ENCODE measurements at places on chromosomes 6 and 20. TPM values are rescaled to one million over a fixed set of nuclear protein-coding genes. Genes with fewer than 3 reads are reported as not detected.

The RNF144B gene
- total RNA-seq = 1.7 TPM

The OR2H2 gene
- not detected for total RNA-seq

The BTBD9 gene
- 12.0 TPM for total RNA-seq

The WFDC5 gene
- total RNA-seq = not detected

The FAM210B gene
- 8.4 TPM for total RNA-seq

- DNase-seq = no peak
Measured at GRCh38 chr6:148328876-148329555, 13.6 kb upstream of the SASH1 start.

The MED23 gene
- total RNA-seq = 34.3 TPM

- DNase-seq = no peak
Measured at GRCh38 chr20:32706486-32706885, 32.7 kb upstream of the C20orf203 start.

The LGSN gene
- total RNA-seq = not detected

The MTO1 gene
- 59.6 TPM for total RNA-seq

- DNase-seq = no peak
Measured at GRCh38 chr20:23370274-23370673, 8.3 kb downstream of the GZF1 start.

The HUS1B gene
- 1.6 TPM for total RNA-seq

DNA sequence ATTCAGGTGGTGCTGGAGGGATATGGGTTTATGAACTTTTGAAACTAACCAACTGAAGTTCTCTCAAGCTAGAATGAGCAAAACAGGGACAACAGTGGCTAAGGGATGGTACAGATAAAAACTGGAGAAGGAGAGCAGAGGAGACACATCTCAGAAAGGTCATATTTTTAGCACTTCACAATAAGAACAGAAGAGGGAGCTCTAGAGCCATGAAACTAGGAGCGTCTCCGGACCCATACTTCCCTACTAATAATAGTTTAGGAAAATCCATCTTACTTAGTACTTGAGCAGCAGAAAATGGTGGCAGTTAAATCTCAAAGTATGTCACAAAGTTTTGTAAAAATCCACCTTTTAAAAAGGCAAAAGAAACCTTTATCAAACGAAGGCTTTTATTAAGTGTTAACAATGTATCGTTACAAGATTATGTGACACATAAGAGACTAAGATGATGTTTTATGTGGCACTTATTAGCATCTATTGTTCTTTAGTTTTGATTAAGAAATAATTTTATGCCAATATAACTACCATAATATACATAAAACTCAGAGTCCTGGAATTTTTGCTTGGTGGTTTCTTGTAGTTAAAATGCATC is 278.6 kb downstream of the TBC1D32 start:
- no peak for DNase-seq

The TAAR6 gene
- not detected for total RNA-seq

The KCNQ5 gene
- total RNA-seq = 2.6 TPM

GRCh38 chr20:63847237-63848002 is 13.9 kb upstream of the ABHD16B start:
- DNase-seq = no peak

DNA sequence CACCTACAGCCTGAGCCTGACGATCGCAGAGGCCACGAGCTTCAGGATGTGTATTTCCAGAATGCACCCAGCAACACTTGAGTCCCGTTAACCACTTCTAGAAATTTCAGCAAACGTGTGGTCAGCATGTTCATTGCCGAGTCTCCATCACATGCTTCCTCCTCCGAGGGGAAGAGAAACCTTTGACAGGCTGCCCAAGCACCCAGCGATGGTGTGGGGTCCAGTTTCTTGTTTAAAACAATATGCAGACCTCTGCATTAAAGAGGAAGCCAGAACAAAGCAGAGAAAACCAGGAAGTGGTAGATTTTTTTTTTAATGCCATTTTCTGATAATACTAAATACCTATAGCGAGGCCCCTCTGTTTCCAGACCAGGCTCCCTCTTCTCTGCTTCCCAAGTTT is 71.9 kb downstream of the GNAS-AS1 start:
- no peak for DNase-seq

The MPIG6B gene
- 0.15 TPM for total RNA-seq

The TPBG gene
- 0.50 TPM for total RNA-seq

DNA sequence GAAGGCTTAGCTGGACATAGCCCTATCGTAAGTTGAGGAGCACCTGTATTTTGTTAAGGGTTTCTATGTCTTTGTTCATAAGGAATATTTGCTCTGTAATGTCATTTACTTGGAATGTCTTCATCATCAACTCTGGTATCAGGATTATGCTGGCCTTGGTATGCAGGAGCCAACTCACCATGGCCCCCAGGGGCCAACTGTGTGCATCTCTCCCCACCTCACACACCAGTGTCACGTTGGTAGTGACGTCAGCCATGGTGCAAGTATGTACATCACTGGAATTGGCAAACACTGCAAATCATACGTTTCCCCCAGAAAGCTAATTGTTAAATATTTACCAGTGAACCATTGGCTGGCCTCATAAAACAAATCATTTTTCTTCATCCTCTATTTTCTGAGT is 70.8 kb downstream of the YTHDF1 start:
- DNase-seq = no peak

The PHF1 gene
- total RNA-seq = 34.2 TPM

The IPCEF1 gene
- 27.3 TPM for total RNA-seq

The DDAH2 gene
- total RNA-seq = 15.4 TPM

The ACAT2 gene
- 65.8 TPM for total RNA-seq

- DNase-seq = no peak
Measured at GRCh38 chr6:21103626-21104224, 489.8 kb upstream of the SOX4 start.

DNA sequence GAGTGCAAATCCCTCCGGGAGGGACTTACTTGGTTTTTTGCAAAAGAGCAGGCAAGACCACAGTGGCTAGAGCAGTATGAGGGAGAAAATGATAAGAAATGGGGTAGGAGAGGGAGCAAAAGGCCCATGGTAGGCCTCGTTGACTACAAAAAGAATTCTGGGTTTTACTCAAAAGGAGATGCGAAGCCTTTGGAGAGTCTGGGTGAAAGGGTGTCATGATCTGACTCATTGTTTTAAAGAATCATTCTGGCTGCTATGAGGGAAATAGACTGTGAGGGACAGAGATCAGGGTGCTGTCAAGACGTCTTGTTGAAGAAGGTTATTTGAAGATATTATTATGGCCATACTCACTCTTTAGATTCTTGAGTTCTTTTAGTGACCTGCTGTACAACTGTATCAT is 13.0 kb downstream of the TBC1D32 start:
- no peak for DNase-seq

The SASH1 gene
- total RNA-seq = 0.47 TPM

DNA sequence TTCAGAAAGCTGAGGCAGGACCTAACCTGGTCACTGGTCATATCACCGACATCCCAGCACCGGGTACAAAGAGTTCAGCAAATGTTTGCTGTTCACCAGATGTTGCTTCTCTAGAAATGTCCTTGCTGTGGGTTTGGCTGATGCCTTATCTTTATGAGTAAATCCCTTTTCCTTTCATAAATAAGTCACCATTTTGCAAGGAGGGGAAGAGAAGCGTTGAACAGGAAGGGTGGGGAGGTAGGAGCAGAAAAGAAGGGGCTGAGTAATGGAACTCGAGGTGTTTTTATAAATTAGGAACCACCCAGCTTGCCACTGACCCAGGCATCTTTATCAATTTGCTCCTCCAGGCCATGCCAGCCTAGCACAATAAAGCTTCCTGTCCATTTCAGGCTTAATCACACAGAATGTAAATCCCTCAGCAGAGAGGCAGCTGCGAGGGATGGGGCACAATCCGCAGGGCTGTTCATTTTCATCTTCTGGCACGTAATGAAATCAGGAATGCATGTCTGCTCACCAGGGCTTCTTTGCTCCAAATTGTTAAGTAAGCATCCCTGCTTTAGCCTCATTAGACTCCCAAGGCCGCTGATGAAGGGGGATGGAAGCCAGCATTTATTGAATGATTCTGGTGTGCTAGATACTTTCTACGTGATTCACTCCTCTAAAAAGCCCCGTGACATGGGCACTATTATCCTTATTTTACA is 371.9 kb upstream of the CHD6 start:
- no peak for DNase-seq

DNA sequence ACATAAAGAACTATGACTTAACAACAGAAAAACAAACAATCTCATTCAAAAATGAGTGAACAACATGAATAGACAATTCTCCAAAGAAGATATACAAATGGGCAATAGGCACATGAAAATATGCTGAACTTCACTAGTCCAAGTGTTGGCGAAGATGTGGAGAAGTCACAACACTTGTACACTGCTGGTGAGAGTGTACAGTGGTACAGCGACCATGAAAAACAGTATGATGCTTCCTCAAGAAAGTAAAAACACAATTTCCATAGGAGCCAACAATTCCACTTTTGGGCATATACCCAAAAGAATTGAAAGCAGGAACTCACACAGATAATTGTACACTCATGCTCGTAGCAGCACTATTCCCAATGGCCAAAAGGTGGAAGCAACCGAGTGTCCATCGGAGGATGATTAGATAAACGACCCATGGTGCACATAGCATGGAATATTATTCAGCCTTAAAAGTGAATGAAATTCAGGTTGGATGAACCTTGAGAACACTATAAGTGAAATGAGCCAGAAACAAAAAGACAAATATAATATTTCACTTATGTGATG is 6.6 kb downstream of the HLA-F start:
- no peak for DNase-seq

DNA sequence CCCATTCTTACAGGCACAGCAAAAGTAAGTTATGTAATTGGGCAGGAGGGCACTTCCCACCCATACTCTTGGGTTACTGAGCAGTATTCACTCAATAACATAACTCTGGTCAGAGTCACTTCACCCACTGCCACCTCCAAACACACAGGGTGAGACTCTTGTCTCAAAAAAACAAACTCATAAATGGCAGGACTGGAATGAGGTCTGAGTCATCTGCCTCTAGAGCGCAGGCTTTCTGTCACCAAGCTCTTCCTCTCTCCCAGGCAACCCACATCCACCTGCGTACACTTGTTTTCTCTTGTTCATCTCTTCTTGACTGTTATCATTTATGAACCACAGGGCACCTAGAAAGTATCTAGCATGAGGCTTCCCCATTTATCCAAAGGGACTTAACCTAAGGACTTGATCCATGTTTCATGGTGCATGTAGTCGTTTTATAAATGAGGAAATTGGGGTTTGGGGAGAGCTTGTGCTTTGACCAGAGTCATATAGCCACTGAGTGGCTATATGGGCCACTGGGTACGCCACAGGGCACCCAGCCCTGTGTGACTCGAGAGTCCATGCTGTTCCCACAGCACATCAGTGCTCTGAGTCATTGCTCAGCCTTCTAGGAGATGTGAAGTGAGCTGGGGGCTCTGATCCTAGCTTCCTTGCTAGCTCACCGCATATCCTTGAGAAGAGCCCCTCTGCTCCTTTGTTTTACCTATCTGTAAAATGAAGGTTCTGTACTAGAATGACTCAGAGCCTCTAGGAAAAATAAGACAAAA is 22.4 kb downstream of the C20orf173 start:
- no peak for DNase-seq

DNA sequence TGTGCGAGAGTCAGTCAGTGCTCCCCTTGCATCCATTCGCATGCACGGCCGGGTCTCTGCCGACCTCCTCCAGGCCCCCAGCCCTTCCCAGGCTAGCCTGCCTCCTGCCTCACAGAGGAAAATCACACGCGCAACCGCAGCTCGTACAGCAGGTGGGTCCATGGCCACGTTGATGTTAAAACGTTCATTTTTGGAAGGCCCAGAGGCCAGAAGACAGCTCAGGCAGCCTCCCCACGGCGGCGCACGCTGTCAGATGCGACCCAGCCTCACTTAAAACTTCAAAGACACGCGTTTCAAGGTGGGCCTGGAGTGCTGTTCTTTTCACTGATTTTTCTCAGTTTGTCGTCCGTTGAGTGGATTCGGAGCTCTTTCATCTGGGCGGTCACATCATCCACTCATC is 276.5 kb downstream of the SMOC2 start:
- DNase-seq = no peak

The GNAS-AS1 gene
- 1.5 TPM for total RNA-seq

GRCh38 chr6:135993361-135993760 is 141.9 kb downstream of the PDE7B start:
- no peak for DNase-seq

GRCh38 chr6:37141281-37142049 is 28.5 kb upstream of the PIM1 start:
- no peak for DNase-seq

The CRISP3 gene
- total RNA-seq = not detected

- no peak for DNase-seq
Measured at GRCh38 chr6:28941684-28942448, 18.1 kb upstream of the TRIM27 start.

The CST4 gene
- not detected for total RNA-seq

GRCh38 chr6:26235302-26235670 is 129.7 kb upstream of the BTN3A2 start:
- no peak for DNase-seq

The CGAS gene
- total RNA-seq = 27.9 TPM

The ZNF311 gene
- total RNA-seq = 0.55 TPM

DNA sequence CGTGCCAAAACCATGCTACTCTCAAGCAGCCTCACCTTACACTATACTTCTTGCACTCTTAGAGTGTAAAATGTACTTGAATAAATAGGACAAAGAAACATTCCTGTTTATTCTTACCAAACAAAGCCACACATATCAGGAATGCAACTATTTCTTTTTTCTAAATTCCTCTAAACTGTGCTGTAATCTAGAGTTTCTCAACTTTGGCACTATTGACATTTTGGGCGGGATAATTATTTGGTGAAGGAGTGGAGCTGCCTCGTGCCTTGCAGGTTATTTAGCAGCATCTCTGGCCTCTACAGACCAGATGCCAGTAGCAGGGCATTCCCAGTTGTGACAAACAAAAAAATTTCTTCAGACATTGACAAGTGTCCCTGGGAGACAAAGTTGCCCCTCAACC is 86.9 kb downstream of the PHACTR1 start:
- DNase-seq = no peak

- no peak for DNase-seq
Measured at GRCh38 chr6:38387971-38388370, 251.8 kb downstream of the BTBD9 start.

The VARS2 gene
- total RNA-seq = 34.3 TPM

The RIPPLY2 gene
- total RNA-seq = not detected

The GJA1 gene
- not detected for total RNA-seq

DNA sequence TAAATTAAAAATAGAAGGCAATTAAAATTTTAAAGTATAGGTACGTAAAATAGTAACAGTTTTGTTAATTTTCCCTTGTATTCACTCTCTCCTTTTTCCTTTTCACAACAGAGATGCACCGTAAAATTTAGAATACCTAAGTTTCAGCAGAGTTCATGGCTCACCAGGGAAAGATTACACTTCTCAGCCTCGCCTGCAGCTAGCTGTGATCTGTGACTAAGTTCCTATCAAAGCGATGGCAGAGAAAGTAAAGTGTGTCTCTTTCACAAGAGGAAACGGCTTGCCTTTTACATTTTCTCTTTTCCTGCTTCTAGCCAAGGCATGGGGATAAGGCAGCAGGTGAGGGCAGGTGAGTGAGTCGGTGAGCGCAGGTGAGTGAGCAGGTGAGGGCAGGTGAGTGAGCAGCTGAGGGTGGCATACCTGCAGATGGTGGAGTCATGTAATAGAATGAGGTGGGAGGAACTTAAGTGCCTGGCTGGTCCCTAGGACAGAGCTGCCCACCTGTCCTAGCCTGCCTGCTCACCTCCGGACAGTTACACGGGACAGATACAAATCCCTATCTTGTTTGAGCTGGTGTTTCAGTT is 30.9 kb downstream of the ZFP64 start:
- DNase-seq = no peak
